ENCODE measurements at places on chromosomes 3 and 15.

DNA sequence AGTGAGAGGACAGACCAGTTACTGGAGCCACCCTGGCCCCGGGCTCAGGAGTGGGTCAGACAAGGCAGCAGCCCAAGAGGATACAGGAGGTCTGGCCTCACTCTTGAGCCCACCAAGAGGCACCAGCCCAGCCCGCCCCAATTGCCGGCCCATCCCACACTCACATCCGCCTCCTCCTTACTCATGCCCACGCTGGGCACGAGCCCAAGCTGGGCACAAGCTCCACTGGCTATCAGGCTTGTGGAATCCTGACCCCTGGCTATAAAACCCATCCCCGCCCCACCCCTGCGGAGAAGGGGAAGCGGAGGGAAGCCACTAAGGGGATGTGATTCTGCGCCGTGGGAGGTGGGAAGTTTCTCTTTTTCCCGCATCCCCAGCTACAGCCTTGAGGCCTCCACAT lies 25.9 kb downstream of the ADCY5 start:
- no peak for DNase-seq

DNA sequence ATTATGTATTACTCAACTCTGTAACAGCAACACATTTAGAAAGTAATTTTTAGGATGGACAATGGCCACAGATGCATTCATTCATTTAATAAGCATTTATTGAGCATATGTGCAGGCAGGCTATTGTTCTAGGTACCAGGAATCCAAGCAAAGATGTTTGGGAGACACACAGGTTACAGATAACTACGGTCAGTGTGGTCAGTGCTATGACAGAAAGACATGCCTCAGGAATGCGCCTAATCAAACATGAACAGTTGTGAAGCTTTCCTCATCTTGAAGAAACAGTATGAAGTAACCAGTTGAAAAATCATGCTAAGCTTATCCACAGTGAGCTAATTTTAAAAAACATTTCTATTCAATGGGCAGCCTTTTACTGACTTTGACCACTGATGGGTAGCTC lies 155.4 kb upstream of the CCDC54 start:
- no peak for DNase-seq

GRCh38 chr15:35929740-35930444 lies 383.9 kb upstream of the DPH6 start:
- no peak for DNase-seq

DNA sequence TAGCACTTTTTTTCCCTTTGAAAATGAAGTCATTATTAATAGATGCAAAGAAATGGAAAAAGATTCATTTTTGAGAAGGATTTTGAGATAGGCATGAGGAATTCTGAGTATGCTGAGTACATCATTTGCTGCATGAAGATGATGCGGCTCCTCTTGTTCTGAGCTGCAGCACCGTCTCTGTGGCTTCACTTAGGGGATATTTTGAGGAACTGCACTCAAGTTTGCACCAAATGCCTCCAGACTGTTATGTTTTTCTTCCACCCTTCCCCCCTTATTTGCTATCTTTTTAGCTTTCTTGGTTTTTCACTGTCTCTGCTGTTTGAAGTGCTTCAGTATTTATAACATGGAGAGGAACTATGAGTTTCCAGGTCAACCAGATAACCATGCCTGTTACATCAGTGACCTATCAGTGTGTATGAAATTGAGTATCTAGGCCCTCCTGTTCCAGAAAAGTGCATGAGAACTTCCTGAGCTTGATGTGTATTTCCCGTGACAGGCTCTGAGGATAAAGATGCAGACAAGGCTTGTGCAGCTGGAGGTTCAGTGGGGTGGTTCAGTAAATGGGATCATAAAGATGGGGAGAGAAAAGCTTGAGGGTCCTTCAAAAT lies 128.7 kb downstream of the PDCD6IP start:
- DNase-seq = no peak

GRCh38 chr3:126137490-126138130 lies 42.8 kb downstream of the ALDH1L1 start:
- no peak for DNase-seq

GRCh38 chr3:7038394-7038793 lies 177.5 kb downstream of the GRM7 start:
- no peak for DNase-seq

- DNase-seq = no peak
Observed at GRCh38 chr3:42067326-42067725, 23.8 kb upstream of the TRAK1 start.

- no peak for DNase-seq
Observed at GRCh38 chr3:122665226-122665786, 15.3 kb upstream of the PARP14 start.

DNA sequence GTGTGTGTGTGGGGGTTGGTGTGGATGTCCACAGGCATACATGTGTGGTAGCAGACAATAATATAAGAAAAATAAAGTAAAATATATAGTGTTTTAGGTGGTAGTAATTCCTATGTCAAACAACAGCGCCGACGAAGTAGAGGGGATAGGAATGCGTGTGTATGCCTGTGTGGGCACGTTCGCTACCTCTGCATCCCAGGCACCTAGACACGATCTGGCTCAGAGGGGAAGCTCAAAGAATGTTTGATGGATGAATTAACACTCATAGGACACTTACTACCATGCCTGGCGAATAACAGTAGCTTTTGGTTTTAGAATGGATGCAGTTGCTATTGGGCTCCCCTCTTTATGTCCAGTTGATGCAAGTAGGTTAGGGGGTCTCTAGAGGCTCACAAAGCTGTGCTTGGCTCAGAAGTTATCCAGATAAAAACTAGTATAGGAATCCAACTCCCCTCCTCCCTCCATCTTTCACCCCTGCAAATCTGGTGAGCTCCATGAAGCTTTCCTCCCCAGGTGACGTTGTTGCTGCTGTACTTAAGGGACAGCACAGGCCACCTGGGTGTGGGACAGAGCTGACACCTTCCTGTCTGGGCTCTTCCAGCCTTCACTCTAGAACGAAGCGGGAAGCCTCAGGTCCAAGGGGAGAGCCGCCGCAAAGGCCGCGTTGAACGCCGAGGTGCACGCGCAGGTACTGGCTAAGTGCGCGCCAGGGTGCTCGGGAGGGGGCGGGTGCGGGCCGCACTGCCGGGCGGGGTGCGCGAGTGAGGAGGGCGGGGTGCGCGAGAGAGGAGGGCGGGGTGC lies 192.6 kb upstream of the LYSMD4 start:
- DNase-seq = peak; percentile 80

GRCh38 chr3:140439527-140439926 lies 238.3 kb upstream of the TRIM42 start:
- DNase-seq = no peak

- DNase-seq = no peak
Observed at GRCh38 chr15:85331655-85332285, 48.6 kb upstream of the AKAP13 start.

GRCh38 chr15:81807806-81808205 lies 238.0 kb downstream of the MEX3B start:
- no peak for DNase-seq

- no peak for DNase-seq
Observed at GRCh38 chr3:45227071-45227820, 1.2 kb upstream of the TMEM158 start.

DNA sequence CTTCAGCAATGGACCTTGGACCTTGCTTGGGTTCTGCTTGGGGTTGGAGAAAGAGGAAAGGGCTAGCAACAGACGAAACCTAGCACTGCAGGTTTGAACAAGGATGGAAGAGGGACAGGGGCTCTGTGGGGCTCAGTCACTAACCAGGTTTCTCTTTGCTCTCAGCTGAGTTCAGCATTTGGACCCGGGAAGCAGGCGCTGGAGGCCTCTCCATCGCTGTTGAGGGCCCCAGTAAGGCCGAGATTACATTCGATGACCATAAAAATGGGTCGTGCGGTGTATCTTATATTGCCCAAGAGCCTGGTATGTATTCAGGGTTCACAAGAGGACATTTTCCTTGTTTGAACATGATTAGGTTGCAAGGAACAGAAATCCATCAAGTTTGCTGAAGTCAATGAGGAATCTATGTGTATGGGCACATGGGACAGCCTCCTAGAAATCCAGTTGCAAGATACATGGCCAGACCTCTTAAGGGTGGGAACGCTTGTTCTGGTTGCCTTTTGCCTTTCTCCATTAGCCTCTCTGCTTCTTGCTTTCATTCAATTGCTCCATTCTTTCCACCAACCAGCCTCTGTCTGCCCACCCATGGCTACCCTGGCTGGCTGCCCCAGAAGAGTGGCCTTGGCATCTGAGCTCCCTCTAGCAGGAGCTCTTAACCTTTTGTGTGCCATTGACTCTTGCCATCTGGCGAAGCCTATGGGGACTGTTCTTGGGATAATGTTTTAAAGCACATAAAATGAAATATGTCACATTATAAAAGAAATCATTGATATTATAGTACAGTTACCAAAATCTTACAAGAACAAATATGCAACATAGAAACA lies 55.9 kb downstream of the DNASE1L3 start:
- DNase-seq = no peak

DNA sequence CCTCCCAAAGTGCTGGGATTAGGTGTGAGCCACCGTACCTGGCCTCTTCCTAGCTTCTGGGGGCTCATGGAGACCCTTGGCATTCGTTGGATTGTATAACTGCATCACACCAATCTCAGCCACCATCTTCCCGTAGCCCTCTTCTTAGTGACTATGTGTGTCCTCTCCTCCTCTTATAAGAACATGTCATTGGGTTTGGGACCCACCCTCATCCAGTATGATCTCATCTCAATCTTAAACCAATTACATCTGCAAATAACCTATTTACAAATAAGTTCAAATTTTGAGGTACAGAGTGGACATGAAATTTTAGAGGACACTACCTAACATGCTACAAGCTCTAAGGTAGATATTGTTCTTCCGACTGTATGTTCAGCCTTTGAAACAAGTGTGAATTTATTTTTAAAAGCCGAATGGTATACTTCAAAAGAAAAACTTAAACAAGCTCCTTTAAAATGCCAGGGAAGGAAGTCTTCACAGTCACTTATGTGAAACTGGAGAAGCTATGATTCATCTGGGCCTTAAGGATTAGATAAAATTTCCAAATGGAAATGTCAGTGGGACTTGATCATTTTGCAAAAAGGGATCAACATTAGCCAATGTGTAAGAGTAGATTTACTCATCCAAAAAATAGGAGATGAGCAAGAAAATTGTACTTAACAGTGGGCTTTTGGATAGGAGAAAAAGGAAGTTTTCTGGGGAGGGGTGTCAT lies 225.7 kb downstream of the MEX3B start:
- no peak for DNase-seq

- no peak for DNase-seq
Observed at GRCh38 chr3:113758389-113759024, 11.7 kb downstream of the ATP6V1A start.

DNA sequence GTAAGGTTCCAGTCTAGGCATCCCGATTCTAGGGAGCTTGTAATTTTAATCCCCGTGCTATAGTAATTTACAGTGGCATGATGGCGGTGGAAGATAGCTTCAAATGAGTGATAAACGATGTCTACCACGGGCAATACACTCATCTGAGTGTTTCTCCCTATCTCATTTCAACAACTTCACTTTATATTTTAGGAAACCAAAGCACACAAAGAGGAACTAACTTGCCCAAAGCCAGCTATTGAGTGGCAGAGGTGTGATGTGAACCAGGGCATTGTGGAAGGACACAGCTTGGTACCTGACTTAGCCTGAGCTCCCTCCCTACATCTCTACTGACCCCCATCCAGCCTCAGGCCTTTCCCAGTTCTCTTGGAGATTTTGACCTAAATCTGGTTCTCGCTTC lies 16.9 kb upstream of the FILIP1L start:
- DNase-seq = no peak

GRCh38 chr3:61729038-61729634 lies 167.8 kb downstream of the PTPRG start:
- DNase-seq = no peak

- no peak for DNase-seq
Observed at GRCh38 chr15:67415181-67415580, 105.8 kb upstream of the C15orf61 start.

DNA sequence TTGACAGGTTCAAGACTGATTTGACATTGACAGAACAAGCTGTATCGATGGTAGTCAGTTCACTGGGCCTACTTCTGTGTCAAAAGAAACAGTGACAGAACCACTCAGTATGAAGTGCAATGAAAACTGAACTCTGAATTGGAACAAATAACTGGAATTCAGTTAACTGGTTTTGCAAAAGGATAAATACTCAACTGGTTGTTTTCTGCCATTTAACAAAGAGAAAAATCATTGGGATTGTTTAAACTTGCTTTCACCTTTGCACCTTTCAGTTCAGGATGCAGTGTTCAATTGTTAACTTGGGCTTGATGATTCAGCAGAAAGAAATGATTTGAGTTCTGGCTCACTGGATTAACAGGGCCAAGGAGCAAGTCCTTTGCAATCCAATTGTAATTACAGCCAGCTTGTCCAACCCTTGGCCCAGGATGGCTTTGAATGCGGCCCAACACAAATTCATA lies 4.9 kb downstream of the BTD start:
- no peak for DNase-seq

GRCh38 chr15:70530906-70531305 lies 232.5 kb downstream of the UACA start:
- no peak for DNase-seq

DNA sequence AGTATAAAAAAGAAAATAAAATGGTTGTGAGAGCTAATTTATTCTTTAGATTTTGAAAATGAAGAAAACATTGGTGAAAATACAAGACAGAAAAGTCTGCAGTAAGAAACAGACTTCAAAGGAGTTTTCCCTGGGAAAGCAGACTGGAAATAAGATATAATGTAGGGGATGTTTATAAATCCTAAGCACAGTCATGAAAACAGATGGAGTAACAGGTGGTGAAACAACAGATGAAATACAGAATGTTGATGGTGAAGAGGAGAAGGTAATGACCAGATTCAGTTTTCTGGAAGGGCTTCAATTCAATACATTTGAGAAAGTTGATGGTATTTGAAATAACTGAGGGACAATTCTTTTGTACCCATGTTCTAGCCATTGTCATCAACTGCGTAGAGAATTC lies 353.9 kb downstream of the CHL1 start:
- DNase-seq = no peak

- no peak for DNase-seq
Observed at GRCh38 chr15:25864966-25865365, 1.8 kb upstream of the ATP10A start.

- DNase-seq = peak; percentile 45
Observed at GRCh38 chr3:129162729-129163579, 2.1 kb upstream of the ISY1 start.

DNA sequence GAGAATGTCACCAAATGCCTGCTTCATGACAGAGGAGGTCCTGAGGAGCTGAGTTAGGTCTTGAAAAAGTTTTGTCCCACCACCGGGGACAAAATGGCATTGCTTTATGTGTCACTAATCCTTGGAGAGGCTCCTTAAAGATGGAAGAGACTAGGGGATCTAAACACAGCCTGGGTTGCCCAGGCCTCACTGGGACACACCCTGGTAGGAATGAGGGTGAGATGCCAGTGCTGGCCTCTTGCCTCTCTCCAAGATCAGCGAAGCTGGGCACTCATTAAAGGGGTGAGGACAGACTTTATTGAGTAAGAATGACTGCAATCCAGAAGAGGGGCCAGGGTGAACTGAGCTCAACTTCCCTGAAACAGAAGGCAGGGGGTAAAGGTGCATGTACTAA lies 58.5 kb upstream of the KLF13 start:
- DNase-seq = no peak

DNA sequence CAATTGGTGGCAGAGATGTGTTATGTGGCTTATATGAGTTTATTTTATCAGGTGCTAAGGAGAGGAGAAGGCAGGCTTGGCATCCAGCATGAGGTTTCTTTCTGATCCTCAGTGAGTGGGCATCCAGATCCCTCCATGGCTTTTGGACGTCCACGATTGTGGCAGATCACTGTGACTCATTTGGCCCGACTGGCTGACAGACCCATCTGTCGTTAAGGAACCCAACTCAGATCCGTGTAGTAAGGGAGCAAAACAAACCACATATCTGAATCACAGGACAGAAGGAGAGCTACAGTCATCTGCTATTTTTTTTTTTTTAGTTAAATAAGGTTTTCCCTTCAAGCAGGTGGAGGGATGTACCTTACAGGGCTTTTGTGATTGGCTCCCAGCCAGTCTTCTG lies 197.0 kb upstream of the KCNH8 start:
- DNase-seq = no peak

All from DMS53 (cell line).